ENCODE measurements at places on chromosomes 16 and 17.

DNA sequence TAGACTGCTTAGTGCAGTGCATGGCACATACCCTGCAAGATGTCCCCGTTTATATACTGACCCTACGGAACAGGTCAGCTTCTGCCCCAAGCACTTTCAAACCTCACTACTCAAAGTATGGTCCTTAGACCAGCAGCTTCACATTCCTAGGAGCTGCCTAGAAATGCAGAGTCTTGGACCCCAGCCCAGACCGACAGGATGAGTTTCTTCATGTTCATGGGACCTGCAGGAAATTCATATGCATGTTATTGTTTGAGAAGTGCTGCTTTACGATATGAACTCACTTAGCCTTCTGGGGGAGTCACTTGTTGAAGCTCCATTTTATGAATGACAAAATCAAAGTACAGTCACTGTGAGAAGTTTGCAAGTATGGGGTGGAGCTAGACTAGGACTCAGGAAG, 82.6 kb downstream of the DYNLRB2 start:
- no peak for DNase-seq

DNA sequence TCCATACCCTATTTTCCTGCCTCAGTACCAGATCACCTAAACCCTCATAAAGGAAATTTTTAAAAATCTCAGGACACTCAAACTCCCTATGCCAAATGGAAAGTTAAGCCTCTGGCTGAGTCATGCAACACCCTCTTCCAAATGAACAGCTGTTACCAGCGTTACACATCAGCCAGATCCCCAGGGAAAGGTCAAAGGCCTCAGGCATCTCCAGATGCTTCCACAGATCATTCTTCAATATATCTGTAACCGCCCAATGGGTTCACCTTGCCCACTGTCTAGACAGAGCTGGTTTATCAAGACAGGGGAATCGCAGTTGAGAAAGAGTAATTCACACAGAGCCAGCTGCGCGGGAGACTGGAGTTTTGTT, 29.1 kb upstream of the SHCBP1 start:
- DNase-seq = no peak

DNA sequence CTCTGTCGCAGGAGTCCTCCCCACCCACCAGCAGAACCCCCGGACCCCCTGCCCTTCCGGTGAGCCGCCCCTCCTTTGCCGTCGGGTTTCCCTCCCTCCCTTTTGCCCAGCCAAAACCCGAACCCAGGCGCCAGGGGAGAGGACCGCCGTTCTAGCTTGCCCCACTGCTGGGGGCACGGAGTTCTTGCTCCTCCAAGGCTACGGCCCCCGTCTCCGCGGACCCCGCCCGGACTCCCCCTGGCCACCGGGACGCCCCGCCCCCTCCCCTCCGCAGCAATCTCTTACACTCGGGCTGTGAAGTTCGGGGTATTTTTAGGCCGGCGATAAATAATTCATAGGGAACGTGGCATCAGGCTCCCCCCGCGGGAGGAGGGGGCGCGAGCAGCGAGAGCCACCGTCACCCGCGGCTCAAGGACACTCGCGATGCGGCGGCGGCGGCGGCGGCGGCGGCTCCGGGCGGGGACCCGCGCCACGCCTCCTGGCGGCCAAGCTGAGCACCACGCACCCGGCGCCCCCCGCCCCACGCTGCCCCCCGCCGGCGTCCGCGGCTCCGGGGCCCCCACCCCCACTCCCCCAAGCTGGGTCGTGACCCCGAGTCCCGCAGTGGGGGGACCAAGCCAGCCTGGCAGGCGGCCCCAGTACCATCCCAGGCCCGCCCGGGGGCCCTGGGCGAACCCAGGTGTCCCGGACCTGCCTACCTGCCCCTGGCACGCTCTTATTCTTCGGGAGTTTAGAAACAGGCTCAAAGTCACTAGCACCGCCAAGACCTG, at the start of gene GRIN2C:
Gene GRIN2C, minus strand, starts transcription at position 427 of the 770 bp plus-strand sequence. CDS start 4,793 bp downstream, outside the sequence.
- peak; percentile 19 for DNase-seq

DNA sequence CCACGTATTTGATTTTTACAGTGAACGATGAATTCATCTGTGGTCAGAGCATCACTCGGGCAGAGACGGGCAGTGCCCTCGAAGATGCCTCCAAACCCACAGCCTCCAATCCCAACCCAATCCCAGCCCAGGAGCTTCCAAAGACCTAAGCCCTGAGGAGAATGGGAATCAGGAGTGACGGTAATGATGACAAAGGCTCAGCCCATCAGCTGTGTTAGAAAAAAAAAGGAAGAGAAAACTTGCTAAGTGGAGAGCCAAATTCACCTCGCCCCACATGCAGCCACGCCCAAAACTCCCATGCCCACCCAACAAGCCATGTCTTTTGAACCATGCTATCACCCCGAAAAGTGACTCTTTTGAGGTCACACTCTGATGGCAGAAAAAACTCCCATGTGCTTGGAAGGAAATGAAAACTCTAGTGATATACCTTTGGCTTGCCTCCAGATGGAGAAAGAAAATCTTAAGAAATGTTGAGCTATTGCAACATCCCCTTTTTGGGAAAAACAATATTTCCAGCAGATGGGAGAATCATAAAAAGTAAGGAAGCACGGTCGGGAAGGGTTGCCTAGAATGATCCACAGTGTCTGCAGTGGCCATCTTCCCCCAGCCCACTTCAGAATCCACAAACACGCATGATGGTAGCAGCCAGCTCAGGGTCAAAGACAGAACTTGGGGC, 37.7 kb downstream of the XYLT1 start:
- DNase-seq = no peak

- no peak for DNase-seq
Measured at GRCh38 chr16:53966821-53967571, 263.0 kb downstream of the FTO start.

- no peak for DNase-seq
Measured at GRCh38 chr17:45380991-45381390, 51.7 kb downstream of the ARHGAP27 start.

- DNase-seq = no peak
Measured at GRCh38 chr16:65773301-65773874, 593.1 kb upstream of the CDH5 start.

GRCh38 chr16:66487580-66488275, 60.6 kb downstream of the BEAN1 start:
- no peak for DNase-seq

- DNase-seq = no peak
Measured at GRCh38 chr17:32279891-32280716, 14.5 kb downstream of the RHBDL3 start.

- no peak for DNase-seq
Measured at GRCh38 chr17:19945009-19945626, 32.5 kb downstream of the AKAP10 start.

DNA sequence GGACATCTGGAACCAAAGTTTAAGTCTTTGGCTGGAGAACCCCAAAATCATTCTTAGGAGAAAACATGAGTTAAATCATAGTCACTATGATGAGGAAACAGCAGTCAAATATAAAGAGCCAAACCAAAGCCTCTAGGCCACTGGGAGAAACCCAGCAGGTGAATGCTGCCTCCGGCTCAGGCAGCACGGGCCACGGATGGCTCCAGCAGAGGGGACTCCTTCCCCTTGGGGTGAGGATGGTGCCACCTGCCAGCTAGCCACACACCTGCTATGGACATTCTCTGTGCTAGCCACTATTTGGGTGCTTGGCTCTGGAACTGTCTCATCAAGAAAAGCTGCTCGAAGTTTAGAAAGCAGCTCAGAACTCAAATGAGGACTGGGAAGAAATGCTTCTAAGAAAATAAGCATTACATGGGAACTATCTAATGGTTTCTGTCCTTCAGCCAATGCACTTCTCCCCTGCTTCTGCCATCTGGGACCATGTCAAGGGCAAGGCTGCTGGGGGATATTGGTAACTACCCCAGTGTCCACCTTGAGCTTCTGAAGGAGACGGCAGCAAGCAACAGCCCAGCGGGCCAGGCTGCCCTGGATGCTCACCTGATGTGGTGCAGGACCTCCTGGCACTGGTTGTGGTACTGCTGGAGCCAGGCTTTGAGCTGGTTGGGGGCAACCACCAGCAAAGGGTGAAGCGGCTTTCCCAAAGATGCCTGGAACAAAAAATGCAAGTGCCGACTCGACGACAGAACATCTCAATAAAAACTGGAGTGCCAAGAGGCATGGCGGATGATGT, 22.5 kb downstream of the ELAC2 start:
- DNase-seq = no peak

- DNase-seq = no peak
Measured at GRCh38 chr17:48484256-48484655, 46.6 kb downstream of the HOXB1 start.

- DNase-seq = no peak
Measured at GRCh38 chr16:22252317-22252716, 44.9 kb upstream of the POLR3E start.

GRCh38 chr16:55496509-55497145, 12.2 kb upstream of the LPCAT2 start:
- DNase-seq = no peak

GRCh38 chr16:12094537-12095265, 118.2 kb downstream of the SNX29 start:
- no peak for DNase-seq

- DNase-seq = no peak
Measured at GRCh38 chr16:58040496-58040846, 14.9 kb downstream of the MMP15 start.

GRCh38 chr16:48885471-48885870, 275.5 kb upstream of the N4BP1 start:
- DNase-seq = no peak

- no peak for DNase-seq
Measured at GRCh38 chr17:72297326-72298115, 176.7 kb downstream of the SOX9 start.

- DNase-seq = no peak
Measured at GRCh38 chr17:64399071-64399766, 8.6 kb upstream of the PECAM1 start.

- DNase-seq = no peak
Measured at GRCh38 chr17:74190807-74191406, 12.6 kb upstream of the RPL38 start.

- peak; percentile 28 for DNase-seq
Measured at GRCh38 chr17:65198653-65199382, 61.6 kb downstream of the RGS9 start.

DNA sequence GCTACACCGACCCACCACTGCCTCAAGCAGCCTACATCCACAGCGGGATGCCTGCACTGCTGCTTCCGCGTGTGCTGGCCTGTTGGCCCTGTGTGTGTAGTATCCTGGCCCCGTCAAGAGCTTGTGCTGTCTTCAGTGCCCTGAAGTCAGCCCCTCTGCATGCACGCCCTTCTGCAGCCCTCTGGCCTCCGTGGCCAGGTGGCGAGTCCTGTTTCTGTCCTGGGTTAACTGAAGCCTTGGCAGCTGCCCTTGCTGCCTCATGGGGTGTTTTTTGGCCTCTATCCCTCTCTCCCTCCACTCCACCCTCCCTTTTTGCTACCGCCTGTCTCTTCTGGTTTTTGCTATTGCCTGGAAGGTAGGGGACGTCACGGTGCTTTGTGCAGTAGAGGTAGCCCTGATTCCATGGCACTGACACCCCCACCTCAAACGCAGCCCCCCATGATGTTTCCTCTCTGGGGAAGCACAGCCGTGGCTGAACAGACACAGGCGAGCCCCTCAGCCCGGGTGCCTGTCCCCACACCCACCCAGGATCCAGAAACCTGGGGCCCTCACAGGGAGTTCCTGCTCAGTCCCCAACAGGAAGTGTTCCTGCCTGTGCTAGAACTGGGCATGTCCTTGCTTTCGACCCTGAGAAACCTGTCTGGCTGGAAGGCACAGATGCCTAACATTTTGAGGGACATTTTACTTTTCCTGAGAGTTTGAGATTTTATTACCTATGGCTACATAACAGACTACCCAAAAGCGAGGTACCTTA, 18.8 kb upstream of the AMZ2 start:
- DNase-seq = no peak

DNA sequence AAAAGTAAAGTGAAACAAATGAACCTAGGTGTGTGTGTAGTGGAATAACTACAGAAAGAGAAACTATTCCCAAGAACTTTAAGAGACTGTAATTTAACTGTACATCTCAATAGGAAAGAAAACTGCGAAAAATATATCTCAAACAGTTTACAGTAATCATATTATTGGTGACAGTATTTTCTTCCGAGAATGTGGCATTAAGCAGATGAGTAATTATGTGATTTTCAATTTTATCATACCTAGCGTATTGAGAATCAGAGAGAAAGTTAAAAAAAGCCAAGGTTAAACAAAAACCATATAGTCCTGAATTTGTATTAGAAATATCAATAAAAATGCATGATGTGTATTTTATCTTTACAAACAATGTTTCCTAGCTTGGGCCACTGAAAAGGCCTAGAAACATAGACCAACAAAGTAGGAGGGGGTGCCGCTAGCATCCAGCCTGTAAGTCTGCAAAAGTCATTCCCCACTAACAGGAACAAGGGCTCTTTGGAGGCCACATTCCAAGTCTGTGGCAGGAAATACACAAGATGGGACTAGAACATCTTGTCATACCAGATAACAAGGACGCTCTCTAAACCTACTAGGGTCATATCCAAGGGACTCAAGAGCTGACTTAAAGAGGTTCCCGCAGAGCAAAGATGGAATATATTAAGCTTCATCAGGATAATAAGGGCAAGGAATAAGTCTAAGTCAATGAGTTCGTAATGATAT, 20.5 kb downstream of the RNF157 start:
- no peak for DNase-seq

DNA sequence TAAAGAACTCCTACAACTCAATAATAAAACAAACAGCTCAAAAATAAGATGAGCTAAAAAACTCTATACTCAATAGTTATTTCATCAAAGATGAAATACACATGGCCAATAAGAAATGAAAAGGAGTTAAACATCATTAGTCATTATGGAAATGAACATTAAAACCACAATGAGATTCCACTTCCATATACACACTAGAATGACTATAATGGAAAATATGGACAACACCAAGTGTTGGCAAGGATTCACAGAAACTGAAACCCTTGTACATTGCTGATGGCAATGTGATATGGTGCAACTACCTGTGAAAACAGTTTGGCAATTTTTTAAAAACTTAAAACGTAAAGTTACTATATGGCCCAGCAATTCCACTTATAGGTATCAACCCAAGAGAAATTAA, 91.4 kb downstream of the GRIN2A start:
- no peak for DNase-seq

- no peak for DNase-seq
Measured at GRCh38 chr16:57045694-57046381, 46.5 kb upstream of the CPNE2 start.

DNA sequence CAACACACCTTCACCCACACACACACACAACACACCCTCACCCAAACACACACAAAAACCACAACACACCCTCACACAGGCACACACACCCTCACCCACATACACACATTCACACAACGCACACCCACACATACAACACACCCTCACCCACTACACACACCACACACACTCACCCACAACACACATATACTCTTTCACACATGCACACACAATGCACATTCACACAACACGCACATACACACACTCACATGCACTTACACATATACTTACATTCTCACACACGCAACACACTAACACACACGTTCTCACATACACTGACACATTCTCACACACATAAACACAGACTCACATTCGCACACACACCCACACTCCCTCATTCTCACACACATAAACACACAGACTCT, 3.8 kb downstream of the ASGR1 start:
- no peak for DNase-seq

- DNase-seq = no peak
Measured at GRCh38 chr17:3894911-3895343, 2.1 kb upstream of the CAMKK1 start.

- no peak for DNase-seq
Measured at GRCh38 chr16:8760021-8760420, 37.4 kb downstream of the TMEM186 start.

GRCh38 chr16:79593754-79594153, 6.8 kb downstream of the MAF start:
- DNase-seq = no peak

GRCh38 chr17:56761387-56761786, 72.3 kb downstream of the C17orf67 start:
- DNase-seq = no peak
